ENCODE measurements at places on chromosomes 11 and 22. TPM values are rescaled to one million over a fixed set of nuclear protein-coding genes. Genes with fewer than 3 reads are reported as not detected.

Gene OR51A2
- not detected for total RNA-seq

Gene BUD13
- total RNA-seq: 13.1 TPM

DNA sequence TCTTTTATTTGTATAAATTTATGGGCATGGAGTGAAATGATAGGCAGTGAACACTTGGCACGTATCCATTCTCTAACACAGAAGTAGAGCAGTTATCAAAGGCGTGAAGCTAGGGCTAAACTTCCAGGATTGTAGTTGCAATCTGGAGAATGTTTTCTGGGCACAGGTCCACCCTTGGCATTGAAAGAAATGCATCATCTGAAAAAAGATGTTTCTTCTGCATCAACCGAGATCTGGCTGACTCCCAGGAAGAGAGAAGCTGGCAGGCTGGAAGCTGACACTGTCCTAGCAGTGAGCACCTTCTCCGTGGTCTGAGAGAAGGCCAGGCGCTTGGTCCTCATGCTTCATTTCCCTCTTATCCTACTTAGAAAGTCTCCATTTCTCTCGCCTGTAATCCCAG is 600.0 kb downstream of the BRD1 start:
- DNase-seq: no peak

GRCh38 chr11:109036011-109036410 is 371.1 kb downstream of the DDX10 start:
- no peak for DNase-seq

DNA sequence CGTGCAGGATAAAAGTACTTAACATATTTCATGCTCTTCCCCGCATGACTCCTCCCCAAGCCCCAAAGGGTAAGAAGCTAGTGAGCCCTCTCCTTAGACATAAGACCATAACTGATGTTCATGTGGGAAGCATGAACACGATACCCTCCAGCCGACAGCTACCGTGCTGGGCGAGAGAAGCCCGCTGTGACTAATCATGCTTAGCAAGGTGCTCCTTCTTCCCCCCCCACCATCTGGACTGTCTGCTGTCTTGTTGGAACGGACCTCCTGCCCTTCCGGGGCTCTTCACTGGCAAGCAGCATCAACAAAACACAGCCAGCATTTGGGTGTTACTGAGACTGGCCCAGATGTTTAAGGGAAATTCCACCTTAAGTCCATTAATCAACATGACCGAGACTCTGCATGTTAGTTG is 200.6 kb downstream of the DBX1 start:
- no peak for DNase-seq

Measured in osteocyte (in vitro differentiated cells).